ENCODE measurements at places on chromosomes 13 and 19.

GRCh38 chr19:16144216-16144581 is 714 bp downstream of the HSH2D start:
- no peak for DNase-seq

- DNase-seq: no peak
Observed at GRCh38 chr13:44273216-44273615, 100.4 kb upstream of the SERP2 start.

DNA sequence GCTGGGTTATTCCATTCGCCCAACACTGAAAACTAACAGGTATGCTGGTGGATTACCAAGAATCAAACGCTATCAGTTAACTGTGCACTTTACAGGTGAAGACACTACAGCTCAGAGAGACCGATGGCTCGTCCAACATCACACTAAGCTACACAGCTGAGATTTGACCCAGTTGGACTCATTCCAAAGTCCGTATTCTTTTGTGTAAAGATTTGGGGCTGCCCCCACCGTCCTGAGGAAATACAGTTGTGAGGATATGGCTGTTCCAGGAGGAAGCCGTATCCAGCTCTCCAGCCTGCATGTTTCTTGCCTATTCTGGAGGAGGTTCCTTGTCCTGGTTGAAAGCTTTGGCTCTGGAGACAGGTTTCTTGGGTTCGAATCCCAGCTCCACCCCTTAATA is 4.2 kb downstream of the ZSCAN5A start:
- DNase-seq: no peak

GRCh38 chr13:97165502-97166425 is 56.4 kb upstream of the MBNL2 start:
- DNase-seq: no peak

GRCh38 chr13:27927444-27928352 is 7.9 kb downstream of the PDX1 start:
- DNase-seq: no peak

GRCh38 chr19:29495901-29496441 is 29.8 kb upstream of the VSTM2B start:
- DNase-seq: no peak

DNA sequence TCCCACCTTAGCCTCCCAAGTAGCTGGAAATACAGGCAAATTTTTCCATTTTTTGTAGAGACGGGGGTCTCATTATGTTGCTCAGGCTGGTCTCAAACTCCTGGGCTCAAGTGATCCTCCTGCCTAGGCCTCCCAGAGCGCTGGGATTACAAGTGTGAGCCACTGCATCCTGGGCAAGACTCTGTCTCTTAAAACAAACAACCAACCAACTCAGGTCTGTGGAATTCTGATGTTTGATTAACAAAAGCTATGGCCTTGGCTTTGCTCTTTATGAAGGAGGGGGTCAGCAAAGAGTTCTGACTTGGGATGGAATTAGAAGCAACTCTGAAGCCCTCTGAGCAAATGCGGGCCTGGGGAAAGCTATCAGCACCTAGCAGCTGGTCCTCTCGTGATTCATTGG is 117.7 kb downstream of the IER2 start:
- no peak for DNase-seq

- DNase-seq: no peak
Observed at GRCh38 chr13:64936879-64937278, 2293.3 kb downstream of the PCDH9 start.

DNA sequence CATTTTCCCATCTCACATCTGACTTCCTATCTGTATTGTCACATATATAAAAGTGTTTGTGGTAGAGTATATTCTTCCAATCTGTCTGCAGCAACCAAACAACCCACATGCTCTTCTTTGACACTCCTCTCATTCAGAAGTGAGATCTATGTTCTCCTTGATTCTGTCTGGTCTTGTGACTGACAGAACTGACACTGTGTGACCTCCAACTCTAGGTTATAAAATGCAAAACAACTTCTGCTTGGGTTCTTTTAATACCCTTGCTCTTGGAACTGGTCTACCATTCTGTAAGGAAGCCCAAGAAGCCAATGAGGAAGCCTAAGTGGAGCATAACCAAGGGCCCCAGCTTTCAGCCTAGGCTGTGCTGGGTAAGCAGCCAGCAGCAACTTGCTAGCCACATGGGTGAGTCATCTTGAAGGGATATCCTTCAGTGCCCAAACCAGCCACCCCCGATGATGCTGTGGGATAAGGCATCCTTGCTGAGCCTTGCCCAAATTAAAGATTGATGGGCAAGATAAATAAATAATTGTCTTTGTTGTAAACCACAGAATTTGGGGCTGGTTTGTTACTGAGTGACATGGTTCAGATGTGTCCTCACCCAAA is 18.4 kb upstream of the ITM2B start:
- no peak for DNase-seq

DNA sequence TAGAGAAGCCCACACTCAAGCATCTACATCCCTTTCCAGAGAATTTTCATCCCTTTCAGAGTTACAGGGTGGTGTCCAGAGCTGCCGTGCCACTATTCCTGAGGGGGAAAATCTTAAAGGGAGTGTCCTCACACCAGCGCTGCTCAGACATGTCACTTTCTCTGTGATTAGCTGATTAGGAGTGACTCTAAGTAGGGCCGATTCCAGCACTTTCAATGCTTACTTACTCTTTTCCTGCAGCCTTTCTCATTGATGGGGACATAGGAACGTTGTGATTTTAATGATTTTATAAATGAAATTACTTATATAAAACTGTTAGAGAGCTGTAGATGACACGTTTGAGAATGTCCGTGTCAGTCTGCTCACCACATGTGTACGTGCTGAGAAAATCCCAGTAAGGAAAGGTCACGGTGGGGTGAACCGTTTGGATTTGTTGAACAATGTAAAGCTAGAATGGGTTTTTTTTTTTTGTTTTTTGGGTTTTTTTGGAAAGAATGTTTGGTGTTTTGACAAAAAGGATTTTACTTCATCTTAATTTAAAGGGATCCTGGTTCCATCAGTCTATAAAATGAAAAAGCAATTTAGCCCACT is 56.6 kb upstream of the SPATA13 start:
- DNase-seq: no peak

GRCh38 chr19:13693889-13694288 is 70.4 kb upstream of the MRI1 start:
- DNase-seq: no peak

GRCh38 chr13:19067767-19068166 is 113.9 kb downstream of the TUBA3C start:
- DNase-seq: no peak

GRCh38 chr19:48373567-48373966 is 9.4 kb downstream of the SYNGR4 start:
- no peak for DNase-seq

DNA sequence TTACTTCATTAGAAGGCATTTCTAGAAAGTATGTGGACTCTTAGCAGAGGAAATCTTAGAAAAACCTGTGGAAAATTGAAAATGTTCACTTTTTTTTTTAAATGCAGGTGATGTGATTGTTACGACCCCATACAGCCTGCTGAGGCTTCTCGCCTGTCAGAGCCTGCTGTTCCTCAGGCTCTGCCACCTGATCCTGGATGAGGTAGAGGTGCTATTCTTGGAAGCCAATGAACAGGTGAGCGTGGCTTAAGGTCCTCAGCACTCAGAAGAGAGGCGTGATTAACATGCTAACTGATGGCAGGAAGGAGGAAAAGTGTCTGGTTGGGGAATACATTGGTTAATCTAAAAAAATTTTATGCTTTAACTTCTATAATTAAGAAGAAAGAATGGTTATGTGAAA is 71.4 kb downstream of the SLC7A9 start:
- DNase-seq: no peak

DNA sequence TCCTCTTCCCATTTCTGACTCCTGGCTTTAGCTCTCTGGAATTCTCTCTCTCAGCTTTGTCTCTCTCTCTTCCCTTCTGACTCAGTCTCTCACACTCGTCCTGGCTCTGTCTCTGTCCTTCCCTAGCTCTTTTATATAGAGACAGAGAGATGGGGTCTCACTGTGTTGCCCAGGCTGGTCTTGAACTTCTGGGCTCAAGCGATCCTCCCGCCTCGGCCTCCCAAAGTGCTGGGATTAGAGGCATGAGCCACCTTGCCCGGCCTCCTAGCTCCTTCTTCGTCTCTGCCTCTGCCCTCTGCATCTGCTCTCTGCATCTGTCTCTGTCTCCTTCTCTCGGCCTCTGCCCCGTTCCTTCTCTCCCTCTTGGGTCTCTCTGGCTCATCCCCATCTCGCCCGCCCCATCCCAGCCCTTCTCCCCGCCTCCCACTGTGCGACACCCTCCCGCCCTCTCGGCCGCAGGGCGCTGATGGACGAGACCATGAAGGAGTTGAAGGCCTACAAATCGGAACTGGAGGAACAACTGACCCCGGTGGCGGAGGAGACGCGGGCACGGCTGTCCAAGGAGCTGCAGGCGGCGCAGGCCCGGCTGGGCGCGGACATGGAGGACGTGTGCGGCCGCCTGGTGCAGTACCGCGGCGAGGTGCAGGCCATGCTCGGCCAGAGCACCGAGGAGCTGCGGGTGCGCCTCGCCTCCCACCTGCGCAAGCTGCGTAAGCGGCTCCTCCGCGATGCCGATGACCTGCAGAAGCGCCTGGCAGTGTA is 2.7 kb downstream of the APOE start:
- DNase-seq: no peak

DNA sequence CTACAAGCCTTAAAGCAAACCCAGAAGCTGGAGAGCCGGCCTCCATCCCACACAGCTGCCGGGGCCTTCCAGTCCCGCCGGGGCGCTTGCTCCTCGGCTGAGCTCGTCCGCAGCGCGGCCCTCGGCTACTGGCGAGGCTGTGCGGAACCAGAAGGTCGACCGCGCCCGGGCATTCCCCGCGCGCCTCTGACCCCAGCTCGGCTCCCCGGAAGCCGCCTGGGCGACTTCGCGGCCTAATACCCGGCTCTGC is 863 bp downstream of the ANKRD10 start:
- DNase-seq: peak; percentile 42

GRCh38 chr13:47277774-47278173 is 380.9 kb upstream of the HTR2A start:
- no peak for DNase-seq

GRCh38 chr19:53183146-53183764 is 9.9 kb downstream of the ZNF665 start:
- no peak for DNase-seq

GRCh38 chr13:43157796-43158195 is 134.4 kb downstream of the DNAJC15 start:
- no peak for DNase-seq

DNA sequence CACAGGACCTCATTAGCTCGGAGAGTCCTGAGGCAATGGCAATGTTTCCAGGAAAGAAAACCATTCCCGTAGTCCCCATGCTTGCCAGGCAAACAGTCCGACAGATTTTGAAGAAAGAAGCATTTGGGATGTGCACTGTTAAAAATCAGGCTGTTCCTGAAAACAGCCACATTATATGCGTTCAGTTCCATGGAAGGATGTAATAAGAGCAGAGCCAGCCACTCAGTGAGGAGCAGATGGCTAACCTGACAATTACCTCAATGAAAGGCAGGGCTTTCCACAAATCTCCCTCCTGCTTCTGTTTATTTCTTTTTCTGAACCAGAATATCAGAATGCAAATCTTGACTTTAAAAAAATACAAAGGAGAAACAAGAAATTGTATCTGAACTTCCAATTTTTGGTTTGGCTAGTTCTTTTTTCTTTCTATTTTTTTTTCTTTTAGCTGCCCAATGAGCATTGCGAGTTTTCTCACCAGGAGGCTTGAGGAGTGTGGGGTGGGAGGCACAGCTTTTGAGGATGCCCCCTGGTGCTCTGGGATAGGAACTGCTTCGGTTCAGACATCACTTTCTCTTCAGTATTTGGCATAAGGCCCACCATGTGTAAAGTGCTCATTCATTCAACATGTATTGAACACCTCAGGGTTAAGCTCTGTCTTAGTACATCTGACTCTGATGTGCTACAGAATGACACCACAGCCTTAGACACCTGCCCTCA is 124.2 kb downstream of the TBC1D4 start:
- DNase-seq: no peak

DNA sequence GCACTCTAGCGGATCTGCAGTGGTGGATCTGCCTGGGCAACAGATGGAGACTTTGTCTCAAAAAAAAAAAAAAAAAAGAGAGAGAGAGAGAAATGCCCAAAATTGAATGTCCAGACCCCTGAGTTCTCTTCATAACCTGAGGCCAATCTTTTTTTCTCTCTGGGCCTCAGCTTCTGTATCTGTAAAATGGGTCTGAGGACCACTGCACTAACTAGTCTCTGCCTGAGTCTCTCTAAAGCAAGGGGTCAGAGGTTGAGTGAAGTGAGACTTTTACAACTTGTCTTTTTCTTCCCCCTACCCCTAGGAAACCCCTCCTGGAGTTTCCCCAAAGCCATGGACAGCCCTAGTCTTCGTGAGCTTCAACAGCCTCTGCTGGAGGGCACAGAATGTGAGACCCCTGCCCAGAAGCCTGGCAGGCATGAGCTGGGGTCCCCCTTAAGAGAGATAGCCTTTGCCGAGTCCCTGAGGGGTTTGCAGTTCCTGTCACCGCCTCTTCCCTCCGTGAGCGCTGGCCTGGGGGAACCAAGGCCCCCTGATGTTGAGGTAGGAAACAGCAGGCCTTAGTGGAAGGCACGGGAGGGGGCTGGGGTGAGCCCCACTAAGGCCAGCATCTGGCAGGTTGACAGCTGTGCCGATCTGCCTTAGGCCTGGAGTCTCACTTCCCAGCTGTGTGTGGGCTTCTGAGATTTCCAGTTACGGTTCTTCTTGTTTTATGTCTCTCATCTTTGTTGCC is 1.8 kb downstream of the TMEM91 start:
- no peak for DNase-seq

DNA sequence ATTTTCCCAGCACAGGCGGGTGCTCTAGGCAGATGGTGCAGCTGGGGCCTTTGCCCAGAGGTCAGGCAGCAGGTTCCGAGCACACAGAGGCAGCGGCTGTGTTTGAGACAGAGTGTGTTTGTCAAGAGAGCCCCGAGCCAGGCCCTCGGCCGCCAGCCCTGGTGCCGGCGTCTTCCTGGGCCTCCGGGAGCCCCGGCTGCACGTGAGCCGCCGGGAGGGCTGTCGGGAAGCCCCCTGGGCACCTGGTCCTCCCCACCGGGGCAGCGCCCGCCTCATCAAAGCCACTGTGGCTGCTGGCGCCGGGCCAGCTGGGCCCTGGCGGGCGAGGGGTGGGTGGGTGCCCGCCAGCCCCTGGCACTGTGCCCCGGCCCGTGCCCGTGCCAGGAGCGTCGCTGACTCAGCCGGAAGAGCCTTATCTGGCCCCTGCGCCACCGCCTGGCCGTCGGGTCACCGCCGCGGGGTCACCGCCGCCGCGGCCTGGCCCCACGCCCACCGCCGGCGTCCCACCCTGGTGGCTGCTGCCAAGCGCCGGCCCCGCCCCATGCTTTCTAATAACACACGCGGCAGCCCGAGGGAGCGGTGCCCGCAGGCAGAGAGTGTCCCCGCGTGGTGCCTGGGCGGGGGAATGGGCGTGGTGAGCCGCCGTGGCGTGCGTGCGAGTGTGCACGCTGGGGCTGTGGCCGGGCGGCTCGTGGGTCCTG is 14.9 kb downstream of the ARID3A start:
- DNase-seq: peak; percentile 68

DNA sequence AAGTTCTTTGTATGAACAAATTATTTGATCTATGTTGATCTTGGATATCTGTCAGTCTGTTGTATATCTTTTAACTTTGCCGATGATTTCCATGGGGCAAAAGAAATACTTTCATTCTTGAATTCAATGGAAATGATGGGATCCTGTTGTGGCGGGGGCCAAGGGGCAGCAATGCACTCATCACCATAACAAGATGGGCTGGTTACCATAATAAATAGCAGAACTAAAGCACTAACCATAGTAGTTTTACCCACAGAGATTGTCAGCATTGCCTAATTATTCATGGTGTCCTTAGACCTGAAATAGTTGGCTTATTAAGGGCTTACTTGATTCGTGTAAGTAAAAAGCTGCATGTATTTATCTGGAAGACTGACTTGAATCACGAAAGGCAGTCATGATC is 309.6 kb downstream of the RFC3 start:
- no peak for DNase-seq

Data from posterior cingulate gyrus (tissue), 11 donors.